ENCODE measurements at places on chromosomes 5 and 9.

DNA sequence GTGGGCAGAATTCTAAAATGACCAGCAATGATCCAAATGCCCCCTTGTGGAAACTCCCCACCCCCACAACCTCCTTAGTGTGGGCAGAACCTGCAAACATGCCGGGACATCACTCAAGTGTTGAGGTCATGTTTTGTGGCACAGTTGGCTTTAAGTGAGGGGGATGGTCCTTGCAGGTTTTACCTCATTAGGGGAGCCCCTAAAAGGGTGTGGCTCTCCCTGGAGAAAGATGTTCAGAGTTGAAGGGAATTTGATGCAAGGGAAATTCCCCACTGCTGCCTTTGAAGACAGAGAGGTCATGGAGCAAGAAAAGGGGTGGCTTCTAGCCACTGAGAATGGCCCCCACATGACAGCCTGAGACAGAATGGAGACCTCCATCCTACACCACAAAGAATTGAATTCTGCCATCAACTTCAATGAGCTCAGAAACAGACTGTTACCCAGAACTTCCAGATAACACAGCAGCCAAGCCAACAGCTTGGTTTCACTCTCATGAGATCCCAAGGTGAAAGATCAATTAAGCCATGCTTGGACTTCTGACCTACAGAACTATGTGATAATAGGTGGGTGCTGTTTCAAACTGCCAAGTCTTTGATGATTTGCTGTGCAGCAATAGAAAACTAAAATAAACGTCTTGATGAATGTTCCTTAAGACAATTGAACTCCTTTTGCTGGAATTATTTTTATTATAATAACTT is 103.4 kb downstream of the MED10 start:
- no peak for DNase-seq

GRCh38 chr9:113137196-113138168 is 13.3 kb upstream of the SLC31A2 start:
- DNase-seq = no peak

- DNase-seq = no peak
Measured at GRCh38 chr5:35308421-35308820, 78.1 kb upstream of the PRLR start.

DNA sequence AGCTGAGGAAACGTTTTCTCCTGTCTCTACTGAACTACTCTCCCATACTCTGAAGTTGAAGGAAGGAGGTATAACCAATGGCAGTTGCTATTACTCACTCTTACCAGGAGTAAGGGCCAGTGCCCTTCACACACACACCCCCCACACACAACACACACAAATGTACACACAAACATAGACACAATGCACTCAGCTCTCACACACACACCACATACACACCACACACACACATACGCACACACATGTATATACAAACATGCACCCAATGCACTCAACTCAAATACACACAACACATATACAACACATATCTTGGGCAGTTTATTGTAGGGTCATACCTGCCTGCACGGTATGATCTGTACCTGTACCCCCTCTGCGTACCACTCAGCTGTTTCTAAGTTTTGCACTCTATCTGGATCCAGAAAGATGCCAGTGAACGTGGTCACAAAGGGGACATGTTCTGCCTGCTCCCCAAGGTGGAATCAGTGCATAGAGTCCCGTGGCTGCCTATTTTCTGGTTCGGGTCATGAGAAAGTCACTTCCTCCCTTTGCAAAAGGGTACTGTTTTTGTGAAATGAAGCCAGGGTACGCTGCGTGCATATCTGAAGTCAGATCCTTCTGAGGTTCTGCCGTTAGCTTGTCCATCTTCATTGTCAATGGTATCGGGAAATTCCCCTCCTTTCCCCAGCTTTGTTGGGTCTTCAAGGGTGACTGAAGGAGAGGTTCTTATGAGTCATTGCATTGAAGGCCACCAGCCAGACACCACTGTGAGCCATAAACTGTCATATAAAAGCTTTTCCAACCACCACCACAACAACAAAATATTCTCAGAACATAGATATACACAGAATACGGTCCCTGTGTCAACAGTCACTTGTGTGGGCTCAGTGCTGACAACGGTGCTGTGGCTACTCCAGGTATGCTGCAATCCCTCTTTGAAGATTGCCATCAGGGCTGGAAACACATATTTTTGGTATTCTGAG is 131.9 kb downstream of the UGCG start:
- DNase-seq = no peak

GRCh38 chr5:146410272-146410671 is 36.9 kb upstream of the TCERG1 start:
- no peak for DNase-seq

GRCh38 chr5:161863811-161864210 is 15.9 kb downstream of the GABRA1 start:
- DNase-seq = no peak

- DNase-seq = no peak
Measured at GRCh38 chr5:141869514-141869913, 8.7 kb downstream of the PCDH1 start.

GRCh38 chr5:124948754-124949275 is 202.4 kb upstream of the ZNF608 start:
- no peak for DNase-seq

DNA sequence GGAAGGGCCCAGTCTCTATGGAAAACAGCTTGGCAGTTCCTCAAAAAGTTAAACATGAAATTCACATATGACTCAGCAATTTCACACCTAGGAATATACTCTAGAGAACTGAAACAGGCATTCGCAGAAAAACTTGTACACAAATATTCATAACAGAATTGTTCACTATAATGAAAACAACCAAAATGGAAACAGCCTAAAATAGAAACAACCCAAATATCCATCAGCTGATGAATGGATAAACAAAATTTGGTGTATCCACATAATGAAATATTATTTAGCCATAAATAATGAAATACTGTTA is 4.8 kb upstream of the GPR150 start:
- no peak for DNase-seq

DNA sequence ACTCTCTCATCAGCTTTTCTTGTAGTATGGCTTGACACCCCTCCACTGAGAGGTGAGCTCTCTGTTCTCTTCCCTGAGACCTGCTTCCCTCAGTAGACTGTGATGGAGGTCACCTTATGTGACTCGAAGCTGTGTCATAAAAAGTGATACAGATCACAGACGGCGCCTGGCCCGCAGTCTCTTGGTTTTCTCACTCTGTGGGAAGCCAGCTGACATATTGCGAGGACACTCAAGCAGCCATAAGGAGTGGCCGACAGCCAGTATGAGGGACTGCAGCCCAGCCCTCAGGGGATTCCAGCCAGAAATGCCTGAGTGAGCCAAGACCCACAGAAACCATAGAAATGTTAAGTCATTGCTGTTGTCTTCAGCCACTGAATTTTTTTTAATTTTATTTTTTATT is 38.0 kb downstream of the GADD45G start:
- no peak for DNase-seq

DNA sequence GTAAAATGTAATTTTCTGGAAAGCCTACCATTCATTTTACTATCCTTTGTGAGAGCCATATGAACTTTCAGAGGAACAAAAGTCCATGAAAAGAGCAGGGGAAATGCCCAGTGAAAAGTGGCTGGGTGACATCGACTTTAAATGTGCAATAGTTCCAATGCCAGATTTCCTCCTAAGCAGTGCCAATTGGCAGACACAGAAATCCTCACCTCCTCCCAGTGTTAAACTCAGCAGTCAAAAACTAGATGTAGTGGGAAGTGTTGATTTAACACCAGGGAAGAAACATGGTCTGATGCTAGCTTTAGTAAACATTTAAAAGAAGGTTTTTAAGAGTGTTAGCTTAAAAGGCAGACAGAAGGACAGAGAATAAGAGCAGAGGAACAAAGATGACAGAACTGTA is 2055.2 kb downstream of the MAT2B start:
- DNase-seq = no peak

GRCh38 chr5:171913987-171914273 is 92.5 kb downstream of the FBXW11 start:
- no peak for DNase-seq

DNA sequence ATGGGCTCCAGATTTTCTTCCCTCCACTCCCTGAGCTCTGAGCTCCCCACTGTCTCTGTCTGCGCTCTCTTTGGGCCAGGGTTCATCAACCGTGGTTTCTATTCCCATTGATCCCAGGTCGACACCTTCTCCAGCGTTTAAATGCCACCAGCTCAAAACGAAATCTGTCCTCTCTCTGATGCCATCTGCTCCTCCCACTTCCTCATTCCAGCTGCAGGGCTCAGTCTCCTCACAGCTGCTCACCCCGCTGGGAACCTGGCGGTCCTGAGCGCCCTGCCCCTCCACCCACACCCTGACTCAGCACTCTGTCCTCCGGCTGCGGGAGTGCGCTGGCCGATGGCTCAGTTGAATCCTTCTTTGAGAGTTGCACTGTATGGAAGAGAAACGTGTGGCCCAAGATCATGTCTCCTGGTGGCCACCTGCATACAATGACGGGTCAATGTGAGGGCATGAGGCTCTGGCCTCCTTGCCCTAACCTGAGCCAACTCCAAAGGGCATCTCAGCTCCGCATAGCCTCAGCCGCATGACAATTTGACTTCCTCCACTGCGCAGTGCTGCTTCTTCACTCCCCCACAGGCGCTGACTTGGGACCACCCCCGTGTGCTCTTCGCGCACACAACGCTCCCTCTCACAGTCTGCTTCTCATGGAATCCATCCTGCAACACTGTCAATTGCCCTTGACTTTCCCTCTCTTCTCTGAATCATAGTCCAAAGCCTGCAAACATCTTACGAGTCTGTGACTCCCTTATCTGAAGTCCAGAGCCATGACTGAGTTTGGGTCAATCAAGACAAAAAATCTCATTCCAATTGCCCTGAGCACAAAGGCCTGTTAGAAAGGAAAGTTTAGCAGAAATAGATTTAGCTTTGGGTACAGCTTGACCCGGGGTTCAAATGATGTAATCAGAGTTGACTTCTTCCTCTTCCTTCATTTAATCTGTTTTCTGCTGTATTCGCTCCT is 82.4 kb downstream of the PTCH1 start:
- DNase-seq = no peak

- no peak for DNase-seq
Measured at GRCh38 chr5:80231243-80231642, 24.6 kb downstream of the SERINC5 start.

DNA sequence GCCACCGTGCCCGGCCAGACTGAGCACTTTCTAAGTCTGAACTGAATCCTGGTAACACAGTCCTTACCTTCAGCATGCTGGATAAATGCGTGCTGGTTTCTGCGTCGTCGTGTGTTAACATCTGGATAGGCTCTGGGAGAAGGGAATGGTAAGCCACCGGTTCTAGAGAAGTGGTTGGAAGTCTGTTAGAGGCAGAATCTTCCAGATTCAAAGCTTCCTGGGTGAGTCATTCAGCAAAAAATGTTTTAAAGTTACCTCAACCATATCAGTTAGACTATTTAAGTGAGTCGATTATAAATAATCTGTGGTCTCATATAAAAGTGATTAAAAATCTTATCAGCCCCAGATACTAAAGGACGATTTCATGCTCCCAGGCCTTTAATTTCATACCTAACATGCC is 256.5 kb upstream of the NFIL3 start:
- DNase-seq = peak; percentile 3

DNA sequence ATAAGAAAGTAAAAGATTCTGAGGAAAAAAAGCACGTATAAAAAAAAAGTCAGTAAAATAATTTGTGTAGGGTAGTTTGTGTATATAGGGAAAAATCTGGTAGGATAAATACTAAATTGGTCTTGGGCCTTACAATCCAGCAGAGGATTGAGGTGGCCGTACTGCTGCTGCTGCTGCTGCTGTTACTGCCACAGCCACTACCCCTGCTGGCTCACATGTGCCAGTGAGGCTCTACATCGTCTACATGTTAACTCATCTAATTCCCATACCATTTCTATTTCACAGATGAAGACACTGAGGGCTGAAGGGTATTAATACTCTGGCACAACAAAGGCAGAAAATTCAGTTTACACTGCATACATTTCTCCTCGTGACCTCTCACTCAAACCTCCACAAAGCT is 928.5 kb downstream of the TLE4 start:
- DNase-seq = no peak

GRCh38 chr5:124613273-124613953 is 133.0 kb downstream of the ZNF608 start:
- no peak for DNase-seq

- no peak for DNase-seq
Measured at GRCh38 chr5:135382106-135382790, 16.8 kb downstream of the MACROH2A1 start.

DNA sequence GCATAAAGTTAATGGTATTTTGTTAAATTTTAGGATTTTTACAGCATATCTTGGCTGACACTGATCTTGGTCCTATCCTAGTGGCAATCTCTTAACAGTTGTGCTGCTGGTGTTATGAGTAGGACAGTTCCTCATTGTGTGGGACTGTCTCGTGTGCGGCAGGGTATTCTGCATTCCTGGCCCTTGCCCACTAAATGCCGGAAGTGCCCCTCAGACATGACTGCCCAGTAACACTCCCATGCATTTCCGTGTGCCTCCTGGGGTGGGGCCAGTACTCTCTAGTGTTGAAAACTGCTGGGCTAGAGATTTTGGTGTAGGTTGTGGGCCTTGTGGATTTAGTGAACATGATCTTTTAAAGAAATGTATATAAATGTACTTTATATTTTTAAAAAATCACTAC is 227.1 kb upstream of the DMRT1 start:
- DNase-seq = no peak

- no peak for DNase-seq
Measured at GRCh38 chr5:159414021-159414420, 83.7 kb upstream of the IL12B start.

- DNase-seq = no peak
Measured at GRCh38 chr9:135095470-135096407, 8.3 kb downstream of the OLFM1 start.

GRCh38 chr9:69923972-69924371 is 103.4 kb downstream of the CFAP95 start:
- no peak for DNase-seq

DNA sequence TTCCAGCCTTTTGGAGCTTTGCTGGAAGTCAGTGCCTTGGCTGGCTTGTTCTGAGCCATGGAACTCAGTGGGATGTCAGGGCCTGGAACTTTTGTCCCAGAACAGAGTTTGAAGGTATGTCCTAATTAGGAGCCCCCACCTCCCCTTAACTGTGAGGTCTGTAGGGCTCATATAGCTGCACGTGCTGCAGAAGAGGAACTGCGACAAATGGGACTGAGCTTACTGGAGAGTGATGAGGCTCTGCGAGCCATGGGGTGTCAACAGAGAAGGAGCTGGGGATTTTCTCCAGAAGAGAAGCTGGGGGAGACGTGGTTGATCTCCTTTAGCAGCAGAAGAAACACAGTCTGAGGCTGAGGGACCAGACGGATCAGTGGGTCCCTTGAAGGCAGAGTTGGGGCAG is 10.9 kb downstream of the TMEM8B start:
- DNase-seq = no peak

DNA sequence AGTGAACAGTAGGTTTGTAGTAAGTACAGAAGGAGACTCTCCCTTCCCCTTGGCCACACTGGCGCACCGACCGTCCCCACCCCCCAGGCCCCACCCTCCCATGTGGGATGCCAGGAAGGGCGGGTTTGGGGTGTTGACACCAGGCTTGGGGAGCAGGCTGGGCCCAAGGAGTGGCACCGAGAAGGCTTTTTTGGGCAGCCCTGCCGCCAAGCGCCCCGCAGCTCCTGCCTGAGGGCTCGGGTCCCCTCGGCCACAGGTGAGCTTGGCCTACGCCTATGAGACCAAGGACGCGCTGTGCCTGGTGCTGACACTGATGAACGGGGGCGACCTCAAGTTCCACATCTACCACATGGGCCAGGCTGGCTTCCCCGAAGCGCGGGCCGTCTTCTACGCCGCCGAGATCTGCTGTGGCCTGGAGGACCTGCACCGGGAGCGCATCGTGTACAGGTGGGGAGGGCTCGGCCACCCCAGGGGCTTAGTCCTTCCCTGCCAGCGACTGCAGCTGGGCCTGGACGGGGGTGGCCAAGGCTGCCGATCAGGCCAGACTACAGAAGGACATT is 7.3 kb downstream of the GRK6 start:
- DNase-seq = no peak

- no peak for DNase-seq
Measured at GRCh38 chr5:123671711-123672456, 159.9 kb downstream of the CSNK1G3 start.

All from fibroblast of skin of left biceps (primary cell).